ENCODE measurements at places on chromosomes 2 and 18. TPM values are rescaled to one million over a fixed set of nuclear protein-coding genes. Genes with fewer than 3 reads are reported as not detected.
A peak's percentile ranks its signal among the peaks of the same experiment; 100 is the strongest.

Gene RPIA
- 34.8 TPM for polyA plus RNA-seq

Gene PDE1A
- 21.5 TPM for polyA plus RNA-seq

Gene WNT6
- 0.23 TPM for polyA plus RNA-seq

Gene EML6
- polyA plus RNA-seq, result 11.8 TPM

Gene DNER
- polyA plus RNA-seq, result 73.5 TPM

Gene GPD2
- polyA plus RNA-seq, result 19.5 TPM

DNA sequence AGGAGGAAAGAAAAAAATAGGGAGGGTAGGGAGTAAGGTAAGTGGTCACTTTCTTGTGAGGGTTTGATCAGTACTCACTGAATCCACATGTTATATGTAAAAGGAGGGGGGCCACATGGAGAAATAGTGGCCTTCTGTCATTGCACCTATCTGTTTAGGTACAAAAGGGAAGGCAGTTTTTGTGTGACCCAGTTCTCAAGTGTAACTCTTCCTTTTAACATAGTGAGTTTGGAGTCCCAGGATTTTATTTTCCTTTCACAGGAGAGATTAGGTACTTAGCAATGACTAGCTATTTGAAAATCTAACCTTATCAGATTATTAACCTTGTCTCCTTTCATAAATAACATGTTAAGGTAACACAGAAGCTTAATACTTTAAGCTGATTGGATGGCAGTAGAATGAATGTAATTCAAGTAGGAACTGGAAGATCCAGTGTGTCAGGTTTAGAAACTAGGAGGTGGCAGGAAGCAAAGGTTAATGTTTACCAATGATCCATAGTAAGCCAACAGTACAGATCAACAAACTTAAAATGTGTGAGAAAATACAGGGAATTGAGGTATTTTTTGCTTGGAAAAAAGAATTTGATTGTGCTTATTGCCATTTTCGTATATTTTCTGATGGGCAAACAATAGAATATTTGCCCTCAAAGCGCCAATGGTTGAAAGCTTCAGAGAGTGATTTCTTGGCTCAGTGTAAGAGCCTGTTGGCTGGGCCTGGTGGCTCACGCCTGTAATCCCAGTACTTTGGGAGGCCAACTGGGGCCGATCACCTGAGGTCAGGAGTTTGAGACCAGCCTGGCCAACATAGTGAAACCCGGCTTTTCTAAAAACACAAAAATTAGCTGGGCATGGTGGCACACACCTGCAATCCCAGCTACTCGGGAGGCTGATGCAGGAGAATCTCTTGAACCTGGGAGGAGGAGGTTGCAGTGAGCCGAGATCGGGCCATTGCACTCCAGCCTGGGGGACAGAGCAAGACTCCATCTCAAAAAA lies 11.3 kb downstream of the HNMT start:
- peak; percentile 31 for DNase-seq

DNA sequence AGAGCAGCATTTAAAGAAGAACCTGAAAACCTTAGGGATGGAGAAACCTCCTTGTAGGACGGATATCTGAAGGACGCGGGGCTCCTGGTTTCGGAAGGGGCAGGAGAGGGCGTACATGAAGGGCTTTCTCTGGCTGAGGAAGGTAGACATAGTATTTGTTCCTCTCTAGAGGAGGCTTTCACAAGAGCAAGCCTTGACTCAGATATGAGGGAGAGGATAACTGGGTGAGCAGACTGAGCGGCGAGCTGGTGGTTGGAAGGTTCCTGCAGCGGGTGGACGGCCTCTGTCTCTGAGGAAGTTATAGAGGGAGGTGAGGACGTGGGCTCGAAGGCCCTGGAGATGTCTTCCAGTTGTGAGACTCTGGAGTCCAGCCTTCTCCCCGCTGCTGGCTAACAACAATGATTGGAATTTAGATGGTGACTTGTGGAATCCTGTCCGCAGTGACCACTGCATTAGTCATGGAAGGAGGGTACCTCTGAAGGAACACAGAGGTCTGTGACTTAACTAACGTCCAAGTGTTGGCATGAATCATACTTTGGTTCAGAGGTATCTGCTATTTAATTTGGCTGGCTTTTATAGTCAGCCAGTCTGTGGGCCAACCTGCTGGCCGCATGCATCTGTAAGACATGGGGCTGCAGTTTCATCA lies 80.9 kb downstream of the ASAP2 start:
- no peak for DNase-seq

DNA sequence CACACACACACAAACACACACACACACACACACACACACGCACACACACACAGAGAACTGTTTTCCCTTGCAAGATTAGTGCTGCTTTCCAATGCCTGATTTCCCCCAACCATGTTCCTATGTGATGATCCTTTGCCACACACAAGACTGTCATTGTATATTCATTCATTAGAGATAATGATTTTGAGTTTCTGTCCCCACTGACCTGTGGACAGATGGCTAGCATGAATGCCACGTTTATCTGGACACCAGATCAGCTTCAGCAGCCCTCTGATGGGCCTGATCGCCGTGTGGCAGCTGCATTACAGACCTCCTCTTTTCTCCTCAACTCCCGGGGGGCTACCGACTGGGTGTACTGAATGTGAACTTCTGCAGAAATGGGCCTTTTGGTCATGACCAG lies 353.0 kb downstream of the MYCN start:
- no peak for DNase-seq

DNA sequence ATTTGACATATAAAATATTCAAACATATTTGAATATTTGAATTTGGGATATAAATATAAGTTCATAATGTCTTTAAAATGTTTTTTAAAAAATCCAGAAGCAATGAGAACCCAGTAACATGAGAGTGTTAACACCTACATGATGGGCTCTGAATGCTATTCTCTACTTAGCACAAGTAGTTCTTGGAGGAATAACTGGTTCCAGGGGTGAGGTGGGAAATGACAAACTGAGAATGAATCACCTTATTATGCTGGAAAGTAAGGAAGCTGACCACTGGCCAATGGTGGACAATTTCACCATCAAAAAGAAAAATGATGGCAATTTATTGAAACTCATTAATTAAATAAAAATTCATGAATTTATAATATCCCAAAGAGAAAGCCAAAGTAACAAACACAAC lies 79.6 kb upstream of the NABP1 start:
- DNase-seq, result no peak

- DNase-seq, result no peak
Observed at GRCh38 chr2:229733611-229734245, 19.4 kb upstream of the DNER start.

DNA sequence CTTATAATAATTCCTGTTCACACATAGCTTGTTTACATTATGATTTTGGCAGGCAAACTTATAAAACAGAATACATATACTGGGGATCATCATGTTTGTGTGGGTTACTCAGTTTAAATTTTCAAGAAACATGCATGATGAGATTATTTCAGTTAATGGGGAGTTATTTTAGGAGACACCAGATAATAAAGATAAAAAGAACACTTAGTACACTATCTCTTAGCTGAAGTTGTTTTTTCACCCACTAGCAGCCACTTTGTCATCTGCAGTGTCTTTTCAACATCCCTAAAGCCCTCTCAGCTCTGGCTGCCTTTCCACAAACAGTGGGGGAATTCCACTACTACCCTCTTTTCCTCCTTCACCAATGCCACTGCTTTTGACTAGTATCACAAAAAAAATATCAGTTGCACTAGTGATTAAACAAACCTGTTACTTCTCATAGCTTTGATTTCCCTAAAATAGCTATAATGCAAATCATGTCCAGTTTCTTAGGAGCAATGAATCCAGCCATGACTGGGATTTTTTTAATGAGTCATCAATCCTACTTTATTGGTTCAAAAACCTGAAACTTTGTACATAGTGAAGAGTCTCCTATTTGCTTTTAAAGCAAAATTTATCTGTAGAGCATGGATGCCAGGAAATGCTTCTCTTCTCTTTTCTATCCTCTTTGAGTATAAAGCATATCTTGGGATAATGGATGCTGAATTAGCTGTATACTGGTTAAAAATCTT lies 156.7 kb upstream of the TFPI start:
- no peak for DNase-seq

DNA sequence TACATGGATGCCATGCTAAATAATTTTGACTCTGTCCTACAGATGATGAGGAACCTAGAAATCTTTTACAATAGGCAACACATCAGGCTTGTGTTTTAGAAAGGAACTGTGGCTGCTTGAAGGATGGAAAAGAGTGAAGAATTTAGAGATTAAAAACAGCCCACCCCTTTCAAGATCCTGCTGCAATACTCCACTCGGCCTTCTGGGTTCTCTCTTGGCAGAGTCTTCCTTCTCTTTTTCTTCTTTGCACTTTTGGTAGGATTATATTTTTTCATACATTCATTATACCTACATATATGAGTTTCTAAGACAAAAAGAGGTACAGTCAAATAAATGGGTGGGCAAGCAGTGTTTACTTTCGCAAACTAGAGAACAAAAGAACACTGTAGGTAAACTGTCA lies 474.3 kb downstream of the ERBB4 start:
- DNase-seq, result no peak

- no peak for DNase-seq
Observed at GRCh38 chr2:29617351-29617750, 304.0 kb downstream of the ALK start.

GRCh38 chr2:207722773-207723424 lies 11.5 kb downstream of the CCNYL1 start:
- no peak for DNase-seq

DNA sequence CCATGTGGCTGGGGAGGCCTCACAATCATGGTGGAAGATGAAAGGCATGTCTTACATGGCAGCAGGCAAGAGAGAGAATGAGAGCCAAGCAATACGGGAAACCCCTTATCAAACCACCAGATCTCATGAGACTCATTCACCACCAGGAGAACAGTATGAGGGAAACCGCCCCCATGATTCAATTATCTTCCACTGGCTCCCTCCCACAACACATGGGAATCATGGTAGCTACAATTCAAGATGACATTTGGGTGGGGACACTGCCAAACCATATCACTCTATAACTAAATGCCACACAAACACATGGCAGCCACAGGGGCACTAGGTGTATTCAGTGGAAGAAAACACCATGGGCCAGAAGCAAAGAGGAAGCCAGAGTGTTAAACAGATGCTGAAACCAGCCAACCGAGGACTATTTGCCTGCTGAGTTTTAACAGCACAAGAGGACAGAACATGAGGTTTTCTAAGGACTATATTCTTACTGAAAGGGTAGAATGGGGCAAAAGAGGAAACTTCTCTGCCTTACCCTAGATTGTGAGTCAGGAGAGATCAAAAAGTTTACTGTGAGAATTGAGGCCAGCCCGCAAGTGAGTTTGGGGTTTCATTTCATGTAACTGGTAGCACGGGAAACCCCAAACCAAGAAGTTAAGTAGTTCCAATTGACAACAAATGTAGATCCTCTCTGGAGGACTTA lies 49.2 kb downstream of the SIGLEC15 start:
- no peak for DNase-seq

DNA sequence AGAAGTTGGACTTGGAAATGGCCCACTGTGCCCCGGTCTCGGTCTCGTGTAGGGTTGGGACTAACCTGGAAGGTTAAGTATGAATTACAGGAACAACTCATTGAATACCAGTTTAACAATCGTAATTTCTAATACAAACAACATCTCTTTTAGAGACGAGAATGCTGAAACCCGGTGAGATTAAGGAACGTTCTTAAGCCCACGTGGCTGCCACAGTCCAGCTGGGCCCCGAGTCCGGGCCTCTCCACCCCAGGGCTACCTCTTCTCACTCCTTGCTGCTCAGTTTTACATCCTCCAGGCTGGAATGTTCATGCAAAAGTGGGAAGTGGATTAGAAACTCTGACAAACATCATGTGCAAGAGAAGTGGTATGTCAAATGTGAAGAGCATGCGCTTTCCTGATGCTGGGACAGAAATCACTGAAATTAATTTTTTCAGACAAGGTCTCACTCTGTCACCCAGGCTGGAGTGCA lies 29.4 kb downstream of the NGEF start:
- DNase-seq, result no peak

- DNase-seq, result no peak
Observed at GRCh38 chr2:37625796-37626571, 45.5 kb downstream of the CDC42EP3 start.

- DNase-seq, result no peak
Observed at GRCh38 chr18:46338766-46339165, 234.6 kb downstream of the HAUS1 start.

GRCh38 chr18:22674272-22674671 lies 256.6 kb upstream of the CTAGE1 start:
- DNase-seq, result no peak

Measured in right renal pelvis (tissue), 4 donors.